CD4-positive, alpha-beta T cell treated with Interleukin-4 for 4 hours (primary cell): ENCODE measurements at places on chromosomes 12 and 14.

DNA sequence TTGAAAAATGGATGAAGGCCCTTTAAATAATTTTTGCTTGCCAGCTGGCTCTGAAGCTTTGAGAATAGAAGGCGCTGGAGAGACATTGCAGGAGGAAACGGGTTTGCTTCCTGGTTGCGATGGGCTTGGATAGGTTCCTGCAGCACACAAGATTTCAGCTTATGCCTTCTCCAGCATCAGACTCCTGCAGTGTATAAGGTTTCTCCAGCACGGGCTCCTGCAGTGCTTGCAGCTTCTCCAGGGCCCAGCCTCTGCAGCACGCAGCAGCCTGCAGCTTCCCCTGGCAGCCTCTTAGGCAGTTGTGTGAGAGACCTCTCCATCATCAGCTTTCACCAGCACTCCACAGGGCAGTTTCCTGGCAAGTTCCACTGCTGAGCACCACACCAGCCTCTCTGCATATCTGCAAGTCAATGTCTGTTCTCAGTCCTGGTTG lies 78.7 kb upstream of the ZDHHC17 start:
- no peak for DNase-seq

GRCh38 chr12:1819571-1819970 lies 794 bp upstream of the LRTM2 start:
- DNase-seq = no peak

DNA sequence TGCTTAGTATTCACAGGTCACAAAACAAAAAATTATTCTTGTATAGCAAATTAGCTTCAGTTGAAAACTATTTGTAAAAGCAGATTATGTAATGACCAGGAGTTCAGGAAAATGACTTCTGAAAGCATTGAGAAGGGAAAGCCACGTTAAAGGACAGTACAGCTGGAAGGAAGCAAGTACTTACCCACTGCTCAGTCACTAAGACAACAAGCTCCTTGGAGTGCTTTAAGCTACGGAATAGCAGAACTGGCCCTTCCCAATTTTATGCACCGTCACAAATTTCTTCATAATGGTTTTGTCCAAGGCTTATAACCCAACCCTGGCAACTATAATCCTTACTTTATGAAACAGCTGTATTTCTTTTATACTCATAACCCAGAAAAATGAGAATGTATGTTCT lies 13.0 kb upstream of the SNAPC1 start:
- DNase-seq = no peak

GRCh38 chr12:102970780-102971179 lies 13.3 kb downstream of the ASCL1 start:
- no peak for DNase-seq

DNA sequence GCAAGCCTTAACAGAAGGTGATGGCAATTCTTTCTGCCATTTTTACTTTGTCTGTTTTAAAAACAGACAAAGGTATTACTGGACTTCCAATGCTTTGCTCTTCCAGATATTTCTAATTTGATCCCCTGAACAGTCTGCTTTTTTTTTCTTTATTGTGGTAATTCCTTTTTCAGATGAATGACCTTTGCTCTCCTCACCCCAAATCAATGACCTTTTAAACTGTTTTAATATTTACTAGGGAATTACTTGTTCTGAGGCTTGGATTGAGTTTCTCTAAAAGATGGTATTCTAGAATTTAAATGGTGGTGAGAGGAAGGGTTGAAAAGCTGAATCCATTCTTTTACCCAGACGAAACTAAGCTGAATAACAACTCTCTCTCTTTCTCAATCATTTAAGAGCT lies 2.3 kb upstream of the MGST1 start:
- no peak for DNase-seq
